Progenitor cell of endocrine pancreas (in vitro differentiated cells): ENCODE measurements at places on chromosomes 4 and X. TPM values are rescaled to one million over a fixed set of nuclear protein-coding genes. Genes with fewer than 3 reads are reported as not detected.

TMSB15A gene
- total RNA-seq: 113 and 124 TPM in 2 replicates

FGF16 gene
- 0.36 TPM in 1 of 2 replicates, not detected in the other for total RNA-seq

DSPP gene
- not detected in 2 replicates for total RNA-seq

DNA sequence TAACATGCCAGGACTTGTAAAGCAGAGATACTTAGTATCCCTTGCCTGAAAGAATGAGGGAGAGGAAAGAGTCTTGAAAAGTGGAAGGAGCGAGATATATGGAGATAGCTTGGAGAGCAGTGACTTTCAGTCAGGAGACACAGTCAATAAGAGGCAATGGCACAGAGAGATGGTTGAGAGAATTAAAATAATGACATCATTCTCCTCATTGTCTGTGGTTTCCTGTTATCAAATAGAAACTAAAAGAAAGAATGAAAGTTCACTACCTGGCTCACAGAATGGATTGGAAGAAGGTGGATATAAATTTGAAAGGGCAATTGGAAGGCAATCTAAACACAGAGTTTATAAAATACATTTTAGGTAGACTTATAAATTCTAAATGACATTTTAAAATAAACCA is 760.2 kb upstream of the AADAT start:
- DNase-seq: no peak
